Brain microvascular endothelial cell (primary cell): ENCODE measurements at places on chromosomes 2 and 18.

- DNase-seq = peak; percentile 83
Observed at GRCh38 chr2:85662899-85663593, 5.0 kb downstream of the SFTPB start.

DNA sequence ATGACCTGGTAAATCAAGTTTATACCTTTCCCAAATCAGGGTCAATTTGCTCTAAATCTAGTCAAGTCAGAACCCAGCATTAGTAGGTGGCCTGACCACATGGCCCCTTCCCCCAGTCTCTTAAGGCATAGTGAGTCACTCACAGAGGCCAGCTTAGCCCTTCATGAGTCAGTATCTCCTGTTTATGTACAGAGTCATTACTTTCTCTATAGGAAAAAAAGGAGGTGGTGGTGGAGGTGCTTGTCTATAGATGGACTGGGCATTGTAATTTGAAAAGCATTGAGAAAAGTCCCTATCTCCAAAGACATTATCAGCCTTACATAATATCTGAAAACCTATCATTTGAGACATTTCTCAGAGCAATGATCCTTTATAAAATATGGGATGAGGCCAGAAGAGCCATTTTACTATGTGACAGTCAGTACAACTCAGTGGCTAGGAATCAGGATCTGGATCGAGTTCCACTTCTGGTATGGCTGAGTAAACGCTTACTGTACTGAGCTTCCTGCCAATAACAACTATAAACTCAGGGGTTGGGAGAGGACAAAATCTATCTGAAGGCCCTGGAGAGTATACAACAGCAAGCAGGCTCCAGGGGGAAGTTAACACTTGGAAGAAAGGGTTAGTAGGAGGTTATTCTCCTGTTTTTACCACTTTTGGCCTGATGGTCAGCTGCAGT lies 22.5 kb upstream of the SIGLEC15 start:
- DNase-seq = peak; percentile 97

- no peak for DNase-seq
Observed at GRCh38 chr2:69260666-69261065, 126.4 kb downstream of the GFPT1 start.

DNA sequence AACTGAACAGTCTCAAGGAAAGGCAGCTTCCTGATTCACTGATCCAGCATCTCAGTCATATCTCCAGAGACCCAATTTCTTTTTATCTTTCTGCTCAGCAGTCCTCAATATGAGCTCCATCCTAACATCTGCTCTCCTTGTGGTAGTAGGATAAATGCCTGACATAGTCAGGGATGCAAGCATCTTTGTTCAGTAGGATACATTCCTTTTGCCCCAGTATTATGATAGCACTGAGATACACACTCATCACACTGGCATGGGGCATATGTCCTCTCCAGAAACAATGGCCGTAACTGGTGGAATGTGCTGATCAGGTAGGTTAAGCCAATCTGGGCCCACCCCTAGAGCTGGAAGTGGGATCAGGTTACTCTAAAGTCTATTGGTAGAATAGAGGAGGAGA lies 207.2 kb downstream of the ETAA1 start:
- no peak for DNase-seq

DNA sequence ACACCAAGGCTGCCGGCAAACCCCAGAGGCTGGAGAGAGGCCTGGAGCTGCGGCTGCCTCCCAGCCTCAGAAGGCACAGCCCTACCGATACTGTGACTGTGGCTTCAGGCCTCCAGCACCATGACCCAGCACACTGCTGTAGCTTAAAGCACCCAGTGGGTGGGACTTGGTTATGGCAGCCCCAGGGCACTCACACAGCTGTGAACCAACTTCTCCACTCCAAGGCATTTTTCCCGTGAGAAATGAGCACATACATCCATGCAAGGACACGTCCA lies 199.5 kb downstream of the NDUFA10 start:
- no peak for DNase-seq

- no peak for DNase-seq
Observed at GRCh38 chr2:168734199-168734760, 68.2 kb upstream of the NOSTRIN start.

DNA sequence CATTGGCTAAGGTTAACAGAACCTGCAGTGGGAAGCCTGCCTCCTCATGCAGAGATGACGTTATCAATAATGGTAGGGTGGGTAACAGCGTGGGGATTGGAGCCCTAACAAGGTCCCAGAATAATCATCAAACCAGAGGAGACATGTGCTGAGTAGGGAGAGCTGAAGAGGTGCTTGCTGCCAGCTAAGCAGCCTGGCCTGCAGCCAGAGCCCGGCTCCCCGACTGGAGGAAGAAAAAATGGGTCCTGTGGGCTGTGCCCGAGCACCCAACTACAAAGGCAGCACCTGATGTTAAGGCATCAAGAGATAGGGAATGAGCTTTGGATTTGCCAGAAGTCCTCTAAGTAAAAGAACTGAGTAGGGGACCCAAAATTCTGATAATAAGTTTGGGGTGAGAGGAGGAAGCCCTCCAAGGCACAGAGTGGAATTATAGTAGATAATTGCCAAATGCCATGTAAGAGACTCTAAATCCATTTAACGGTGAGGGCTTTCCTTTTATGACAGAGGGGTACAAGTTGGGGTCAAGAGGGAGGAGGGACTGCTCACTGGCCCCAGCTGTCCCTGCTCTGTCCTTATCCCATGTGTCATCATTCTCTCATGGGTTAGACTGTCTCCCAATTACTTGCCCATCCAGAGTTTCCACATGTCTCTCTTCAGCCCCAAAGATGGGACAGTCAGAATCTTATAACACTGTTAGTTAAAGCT lies 156.1 kb downstream of the ANTXR1 start:
- no peak for DNase-seq

DNA sequence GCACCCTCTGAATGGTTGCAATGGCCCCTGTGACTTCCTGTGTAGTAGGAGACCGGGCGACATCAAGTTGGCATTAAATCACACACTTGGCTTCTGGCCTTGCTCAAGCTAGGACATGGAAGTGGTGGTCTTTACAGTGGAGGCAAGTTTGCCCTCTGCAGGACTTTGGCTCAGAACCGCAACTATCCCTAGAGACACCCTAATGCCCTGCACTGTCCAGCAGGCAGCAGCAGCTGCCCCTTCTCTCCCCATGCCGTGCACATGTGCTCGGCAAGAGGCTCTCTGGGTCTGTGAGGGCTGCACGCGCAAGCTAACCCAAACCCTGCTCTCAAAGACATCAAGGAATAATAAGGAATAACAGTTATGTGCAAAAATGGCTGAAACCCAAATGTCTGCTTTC lies 106.5 kb downstream of the COL6A3 start:
- DNase-seq = no peak

- DNase-seq = no peak
Observed at GRCh38 chr2:25358836-25359235, 17.1 kb upstream of the DNMT3A start.

- peak; percentile 51 for DNase-seq
Observed at GRCh38 chr2:160635488-160635887, 141.9 kb upstream of the RBMS1 start.

- DNase-seq = no peak
Observed at GRCh38 chr18:53586923-53587322, 637.5 kb downstream of the MBD2 start.

DNA sequence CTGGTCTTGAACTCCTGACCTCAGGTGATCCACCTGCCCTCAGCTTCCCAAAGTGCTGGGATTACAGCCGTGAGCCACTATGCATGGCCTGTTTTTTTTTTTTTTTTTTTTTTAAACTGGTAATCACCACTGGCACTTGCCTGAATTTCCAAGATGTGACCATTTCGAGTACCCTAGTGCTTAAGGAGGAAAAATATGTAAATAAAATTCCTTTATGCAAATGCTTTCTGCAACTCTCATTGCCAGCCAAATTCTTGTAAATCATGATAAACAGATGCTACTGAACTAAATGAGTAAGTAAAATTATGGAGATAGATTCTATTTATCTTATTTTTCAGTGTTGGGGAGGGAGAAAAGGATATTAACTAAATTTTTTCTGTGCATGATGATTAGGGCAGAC lies 18.6 kb downstream of the CDCA7 start:
- DNase-seq = no peak

DNA sequence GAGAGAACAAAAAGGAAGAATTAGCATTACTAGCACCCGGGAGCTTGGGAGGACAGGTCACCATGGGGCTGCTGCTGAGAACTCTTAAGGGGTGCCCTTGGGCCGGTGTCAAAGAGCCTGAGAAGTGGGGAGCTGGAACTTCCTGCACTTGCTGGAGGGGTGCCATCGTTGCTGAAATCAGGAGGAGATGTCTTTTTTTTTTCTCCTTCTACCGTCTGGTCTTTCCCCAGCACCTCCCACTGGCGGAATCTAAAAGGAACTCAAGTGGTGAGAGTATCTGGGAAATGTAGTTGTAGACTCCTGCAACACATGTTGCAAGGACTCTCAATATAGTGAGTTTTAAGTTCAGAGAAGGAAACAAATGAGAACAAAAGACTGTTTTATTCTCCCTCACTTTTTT lies 6.1 kb upstream of the AMMECR1L start:
- DNase-seq = no peak

DNA sequence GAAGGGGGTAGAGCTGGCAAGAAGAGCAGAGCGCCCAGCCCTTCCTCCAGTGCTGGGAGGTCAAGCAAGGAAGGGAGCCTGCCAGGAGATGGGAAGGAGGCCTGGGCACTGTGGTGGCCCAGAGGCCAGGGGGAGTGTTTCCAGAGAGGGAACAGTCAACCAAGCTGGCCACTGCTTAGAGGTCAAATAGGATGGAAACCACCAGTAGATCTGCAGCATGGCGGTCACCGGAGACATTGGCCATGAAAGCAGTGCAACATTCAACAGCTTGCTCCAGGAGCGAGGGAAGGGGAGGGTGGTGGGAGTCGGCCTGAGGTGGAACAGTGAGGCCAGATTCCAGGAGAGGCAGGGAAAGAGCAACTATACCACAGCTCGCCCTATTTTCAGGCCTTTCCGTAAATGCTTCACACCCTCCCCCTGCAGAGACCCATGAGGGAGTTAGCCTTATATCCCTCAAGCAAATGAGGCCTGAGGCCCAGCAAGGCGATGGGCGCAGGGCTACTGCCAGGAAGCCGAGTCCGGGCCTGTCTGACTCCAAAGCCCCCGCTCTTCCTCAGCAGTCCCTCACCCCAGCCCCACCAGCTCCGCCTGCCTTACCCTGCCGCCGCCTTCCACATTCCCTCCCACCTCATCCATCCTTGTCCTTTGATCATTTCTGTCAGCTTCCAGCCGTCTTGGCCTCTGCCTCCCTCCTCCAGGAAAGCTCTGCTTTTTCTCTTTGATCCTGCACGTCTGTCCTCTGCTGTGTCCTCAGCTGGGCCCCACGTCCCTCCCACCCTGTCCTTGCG lies 17.0 kb downstream of the KCNK3 start:
- no peak for DNase-seq

- no peak for DNase-seq
Observed at GRCh38 chr2:230668184-230668938, 44.3 kb upstream of the CAB39 start.

- peak; percentile 30 for DNase-seq
Observed at GRCh38 chr2:189254268-189254883, 74.8 kb upstream of the COL5A2 start.

DNA sequence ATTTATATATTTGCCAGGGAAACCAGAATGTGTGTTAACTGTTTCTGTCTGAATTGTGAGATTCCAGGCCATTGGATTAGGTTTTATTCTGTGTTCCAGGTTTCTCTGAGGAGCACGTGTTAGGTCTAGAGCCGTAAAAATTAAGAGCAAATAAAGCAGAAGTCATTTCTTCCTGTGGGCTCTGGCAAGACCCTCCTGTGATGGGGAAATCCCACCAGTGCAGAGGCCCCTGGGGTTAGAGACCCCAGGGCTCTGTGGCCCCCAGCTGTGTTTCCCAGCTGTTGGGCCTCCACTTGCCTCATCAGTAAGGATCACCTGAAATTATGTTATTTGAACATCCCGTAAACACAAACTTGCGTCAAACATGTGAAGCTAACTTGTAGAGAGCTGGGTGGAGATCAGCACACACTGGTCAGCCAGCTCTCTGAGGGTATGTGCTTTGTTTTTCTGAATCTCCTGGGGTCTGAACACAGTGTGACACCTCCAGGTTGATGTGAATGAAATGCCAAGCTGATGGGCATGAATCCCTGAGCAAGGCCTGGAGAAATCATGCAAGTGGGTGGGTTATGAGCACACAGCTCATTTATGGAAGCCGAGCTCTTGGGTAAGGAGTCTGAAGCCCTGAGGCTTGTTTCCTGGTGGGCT lies 50.3 kb downstream of the HK2 start:
- DNase-seq = no peak

GRCh38 chr2:112034924-112035323 lies 20.1 kb upstream of the TMEM87B start:
- no peak for DNase-seq

- DNase-seq = no peak
Observed at GRCh38 chr2:177771191-177771590, 301.4 kb downstream of the PDE11A start.

DNA sequence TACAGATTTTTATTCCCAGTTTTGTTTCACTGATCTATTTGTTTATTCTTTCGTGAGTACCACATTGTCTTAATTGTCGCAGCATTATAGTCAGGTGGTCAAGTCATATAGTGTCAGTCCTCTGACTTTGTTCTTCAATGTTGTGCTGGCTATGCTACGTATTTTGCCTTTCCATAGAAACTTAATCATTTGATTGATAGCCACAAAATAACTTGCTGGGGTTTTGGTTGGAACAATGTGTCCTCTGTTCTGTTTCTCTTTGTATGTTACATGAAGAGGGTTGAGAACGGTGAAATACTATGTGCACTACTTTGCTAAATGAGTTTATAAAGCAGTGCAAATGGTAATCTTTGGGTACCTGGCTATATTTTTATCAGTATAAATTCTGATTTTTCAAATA lies 64.9 kb upstream of the TTC27 start:
- no peak for DNase-seq

GRCh38 chr2:16658076-16658739 lies 7.4 kb downstream of the CYRIA start:
- no peak for DNase-seq

GRCh38 chr18:31101183-31102024 lies 817 bp downstream of the DSC2 start:
- no peak for DNase-seq

- DNase-seq = peak; percentile 18
Observed at GRCh38 chr2:171056307-171056706, 104.4 kb downstream of the TLK1 start.

DNA sequence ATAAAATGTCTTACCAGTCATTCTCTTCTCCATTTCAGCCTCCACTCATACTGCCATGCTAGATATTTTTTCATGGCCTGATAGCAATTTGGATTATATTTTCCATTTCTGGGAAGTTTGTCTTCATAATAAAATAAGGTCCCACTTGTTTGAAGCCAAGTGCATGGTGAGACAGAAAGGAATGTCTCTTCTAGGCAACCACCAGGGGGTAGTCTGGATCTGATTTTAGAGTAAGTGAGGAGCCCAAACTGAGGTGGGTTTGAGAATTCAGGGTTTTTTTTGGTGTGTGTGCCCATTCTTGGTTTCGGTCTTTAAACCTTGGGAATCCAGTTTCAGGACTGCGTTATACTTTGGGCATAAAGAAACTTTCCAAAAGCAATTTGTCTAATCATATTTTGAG lies 315.5 kb downstream of the RPRM start:
- DNase-seq = no peak

DNA sequence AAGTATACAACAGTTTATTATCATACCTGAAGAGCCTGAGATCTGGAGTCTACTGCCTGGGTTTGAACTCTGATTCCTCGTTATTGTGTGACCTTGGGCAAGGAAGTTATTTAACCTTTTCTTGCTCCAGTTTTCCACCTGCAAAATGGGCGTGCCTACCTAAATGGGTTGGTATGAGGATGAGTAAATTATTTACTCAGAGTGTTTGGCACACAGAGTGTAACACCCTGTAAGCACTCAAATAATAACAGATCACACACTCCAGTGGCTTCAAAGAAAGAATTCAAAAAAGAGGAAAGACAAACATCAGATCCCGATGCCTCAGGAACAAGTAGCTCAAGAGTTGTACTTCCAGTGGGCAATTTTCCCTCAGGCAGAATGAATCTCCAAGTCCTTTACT lies 2.4 kb downstream of the SRD5A2 start:
- no peak for DNase-seq
